ENCODE measurements at places on chromosomes 5 and 9.

DNA sequence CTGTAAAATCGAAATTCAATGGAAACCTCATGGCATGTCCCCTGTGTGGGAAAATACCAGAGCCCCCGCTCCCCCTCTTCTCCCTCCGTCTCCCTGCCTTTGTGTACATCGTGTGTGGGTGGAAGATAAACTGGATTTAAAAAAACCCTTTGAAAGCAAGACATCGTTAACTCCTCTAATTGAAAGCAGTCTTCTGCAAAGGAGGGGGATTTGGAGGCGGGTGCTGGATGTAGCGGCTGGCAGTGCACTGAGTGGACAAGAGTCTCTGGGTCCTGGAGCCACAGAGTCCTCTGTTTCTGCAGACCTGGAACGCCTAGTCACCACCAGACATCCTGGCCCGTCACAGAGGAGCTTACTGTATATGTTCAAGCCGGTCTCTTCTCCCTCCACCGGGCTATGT is 169.4 kb downstream of the PAPPA start:
- no peak for DNase-seq

GRCh38 chr5:60210810-60211209 is 317.3 kb upstream of the PDE4D start:
- DNase-seq = no peak

DNA sequence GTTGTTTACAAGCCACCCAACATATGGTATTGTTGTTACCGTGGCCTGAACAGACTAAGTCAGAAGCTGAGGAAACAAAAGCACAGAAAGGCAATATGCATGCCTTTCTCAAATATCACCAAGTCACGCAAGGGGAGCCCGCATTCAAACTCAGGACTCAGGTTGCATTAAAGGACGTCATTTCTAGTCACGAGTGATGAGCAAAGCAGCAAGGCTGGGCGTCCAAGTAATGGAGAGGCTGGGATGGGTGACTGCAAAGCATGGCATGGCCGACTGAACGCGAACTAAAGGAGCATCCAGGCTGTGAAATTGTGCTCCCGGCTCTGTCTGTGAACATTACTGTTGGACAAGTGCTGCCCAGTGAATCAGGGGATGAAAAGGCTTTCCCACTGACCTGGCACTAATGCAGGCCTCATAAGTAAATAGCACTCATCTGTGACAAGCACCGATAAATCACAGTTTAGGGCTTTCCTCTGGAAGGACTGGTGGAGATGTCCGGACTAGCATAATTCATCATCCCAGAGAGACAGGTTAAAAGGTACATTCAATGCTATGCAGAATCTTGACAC is 202.8 kb downstream of the SPOCK1 start:
- no peak for DNase-seq

GRCh38 chr9:130770679-130771442 is 64.2 kb upstream of the ABL1 start:
- peak; percentile 57 for DNase-seq

- no peak for DNase-seq
These were observed 29.3 kb upstream of the CLPTM1L start for GRCh38 chr5:1374030-1374678.

GRCh38 chr5:133981714-133982113 is 13.3 kb upstream of the C5orf15 start:
- DNase-seq = no peak

- DNase-seq = no peak
These were observed 122.0 kb downstream of the WDR70 start for GRCh38 chr5:37501152-37501551.

- peak; percentile 85 for DNase-seq
These were observed 4.6 kb downstream of the TGFBR1 start for GRCh38 chr9:99109522-99109921.

- DNase-seq = no peak
These were observed 27.9 kb downstream of the ERCC6L2 start for GRCh38 chr9:95903398-95903797.

- DNase-seq = peak; percentile 28
These were observed 599 bp downstream of the RAD1 start for GRCh38 chr5:34914671-34915138.

- DNase-seq = no peak
These were observed 41.1 kb upstream of the DAB2 start for GRCh38 chr5:39465843-39466242.

- no peak for DNase-seq
These were observed 80.1 kb downstream of the MACROH2A1 start for GRCh38 chr5:135318924-135319323.

DNA sequence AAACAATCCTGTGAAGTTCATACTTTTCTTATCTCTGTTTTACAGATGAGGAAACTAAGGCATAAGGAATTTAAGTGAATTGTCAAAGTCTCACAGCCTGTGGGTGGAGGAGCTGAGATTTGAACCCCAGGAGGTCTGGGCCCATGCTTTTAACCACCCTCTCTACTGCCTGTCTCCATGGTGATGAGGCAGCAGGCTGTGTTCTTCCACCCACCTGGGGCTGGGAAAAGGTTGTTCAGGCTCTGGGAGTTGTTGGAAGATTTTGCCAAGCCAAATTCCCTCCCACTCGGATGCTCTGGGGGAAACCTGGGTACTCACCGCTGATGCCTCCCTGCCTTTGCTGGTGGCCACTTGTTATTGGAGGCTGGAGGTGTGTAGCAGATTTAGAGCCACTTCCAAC is 18.3 kb upstream of the SYNPO start:
- DNase-seq = no peak

All from RPMI7951 (cell line).